NCI-H1417 treated with DMSO at 0.1 percent for 48 hours (cell line): ENCODE measurements at places on chromosomes 13 and 19.
A peak's percentile ranks its signal among the peaks of the same experiment; 100 is the strongest.

GRCh38 chr19:36916991-36917390 lies 859 bp downstream of the ZNF568 start:
- DNase-seq, result no peak

- no peak for DNase-seq
Observed at GRCh38 chr19:16094360-16095070, 17.2 kb upstream of the RAB8A start.

DNA sequence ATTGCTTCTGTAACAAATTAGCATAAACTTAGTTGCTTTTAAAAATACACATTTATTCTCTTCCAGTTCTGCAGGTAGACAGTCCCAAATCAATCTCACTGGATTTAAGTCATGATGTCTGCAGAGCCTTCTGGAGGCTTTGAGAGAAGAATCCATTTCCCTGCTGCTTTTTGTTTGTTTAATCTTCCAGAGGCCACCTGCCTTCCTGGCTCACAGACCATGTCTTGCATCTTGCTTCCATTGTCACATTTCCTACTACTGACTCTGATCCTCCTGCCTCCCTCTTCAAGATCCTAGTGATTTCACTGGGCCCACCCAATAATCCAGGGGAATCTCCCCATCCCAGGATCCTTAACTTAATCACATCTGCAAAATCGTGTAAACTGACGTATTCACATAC lies 473.3 kb downstream of the ITGBL1 start:
- peak; percentile 65 for DNase-seq

- no peak for DNase-seq
Observed at GRCh38 chr13:62847520-62847919, 1431.9 kb upstream of the PCDH20 start.

DNA sequence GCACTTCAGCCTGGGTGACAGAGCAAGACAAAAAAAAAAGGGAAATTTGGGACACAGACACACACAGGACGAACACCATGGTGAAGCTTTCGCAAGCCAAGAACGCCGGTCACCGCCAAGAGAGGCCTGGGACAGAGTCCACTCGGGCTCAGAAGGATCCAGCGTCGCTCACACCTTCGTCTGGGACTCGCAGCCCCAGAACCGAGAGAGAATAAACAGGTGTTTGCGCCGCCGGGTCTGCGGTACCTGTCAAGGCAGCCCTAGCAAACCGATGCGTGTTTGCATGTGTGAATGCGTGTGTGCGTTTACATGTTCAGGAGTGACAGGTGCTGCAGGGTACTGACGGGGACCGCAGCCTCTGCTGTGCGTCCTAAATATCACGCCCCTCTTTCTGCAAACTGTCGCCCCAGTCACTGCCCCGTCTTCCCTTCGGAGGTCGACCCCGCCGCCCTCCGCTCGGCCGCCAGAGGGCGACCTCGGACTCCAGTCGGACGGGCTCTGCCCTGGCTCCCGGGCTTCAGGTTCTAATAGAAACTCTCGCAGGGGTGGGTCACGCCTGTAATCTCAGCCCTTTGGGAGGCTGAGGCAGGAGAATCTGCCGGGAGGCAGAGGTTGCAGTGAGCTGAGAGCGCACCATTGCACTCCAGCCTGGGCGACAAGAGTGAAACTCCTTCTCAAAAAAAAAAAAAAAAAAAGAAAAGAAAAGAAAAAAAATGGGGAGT lies 11.8 kb upstream of the CSNK1G2 start:
- DNase-seq, result no peak

DNA sequence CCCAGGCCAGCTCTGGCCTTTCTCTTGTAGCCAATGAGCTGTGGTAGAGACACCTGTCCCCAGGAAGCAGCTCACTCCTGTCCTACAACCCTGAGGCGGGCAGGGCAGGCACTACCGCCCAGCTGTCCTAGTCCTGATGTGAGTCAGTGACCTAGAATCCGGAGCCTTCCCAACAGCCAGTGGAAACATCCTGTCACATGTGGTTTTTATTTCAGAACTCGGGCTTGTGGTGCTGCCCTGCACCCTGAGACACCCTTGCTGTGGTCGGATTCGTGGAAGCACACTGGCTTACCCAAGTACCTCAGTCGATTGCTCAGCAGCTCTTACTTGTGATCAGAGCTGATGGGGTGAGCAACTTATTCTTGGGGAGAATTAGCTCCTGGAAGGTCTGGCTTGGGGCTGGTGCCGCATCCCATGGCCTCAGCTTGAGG lies 83.6 kb upstream of the ARHGEF7 start:
- no peak for DNase-seq

DNA sequence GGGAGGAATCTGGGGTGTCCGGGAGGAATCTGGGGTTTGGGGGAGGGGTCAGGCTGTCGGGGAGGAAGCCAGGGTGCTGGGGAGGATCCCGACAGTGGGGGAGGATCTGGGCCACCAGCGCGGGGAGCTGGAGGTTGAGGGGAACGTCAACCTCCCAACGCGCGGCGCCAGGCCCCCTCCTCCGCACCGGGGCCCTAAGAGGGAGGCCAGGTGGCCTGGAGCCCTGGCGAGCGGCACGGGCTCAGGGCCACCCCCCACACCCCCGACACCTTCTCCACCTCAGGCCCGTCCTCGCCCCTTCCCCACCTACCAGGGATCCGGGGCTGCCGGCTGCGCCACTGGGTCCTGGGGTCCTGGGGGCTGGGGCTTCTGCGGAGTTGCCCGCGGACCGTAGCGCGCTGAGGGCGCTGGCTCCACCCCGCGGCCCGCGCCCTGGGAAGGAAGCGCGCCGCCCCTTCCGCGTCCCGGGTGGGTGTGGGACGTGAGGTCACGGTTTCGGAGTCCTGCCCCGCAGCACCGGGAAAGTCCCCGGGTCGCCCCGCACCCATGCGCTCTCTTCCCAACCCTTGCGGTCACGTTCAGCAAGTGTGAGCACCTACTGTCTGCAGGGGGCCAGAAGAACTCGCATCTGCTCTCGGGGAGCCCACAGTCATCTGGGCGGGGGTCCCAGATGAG lies at the start of gene TICAM1:
Gene TICAM1 (minus strand): TSS at position 409 of the 675 bp plus-strand sequence. CDS start 13,335 bp downstream, outside the sequence.
- no peak for DNase-seq

DNA sequence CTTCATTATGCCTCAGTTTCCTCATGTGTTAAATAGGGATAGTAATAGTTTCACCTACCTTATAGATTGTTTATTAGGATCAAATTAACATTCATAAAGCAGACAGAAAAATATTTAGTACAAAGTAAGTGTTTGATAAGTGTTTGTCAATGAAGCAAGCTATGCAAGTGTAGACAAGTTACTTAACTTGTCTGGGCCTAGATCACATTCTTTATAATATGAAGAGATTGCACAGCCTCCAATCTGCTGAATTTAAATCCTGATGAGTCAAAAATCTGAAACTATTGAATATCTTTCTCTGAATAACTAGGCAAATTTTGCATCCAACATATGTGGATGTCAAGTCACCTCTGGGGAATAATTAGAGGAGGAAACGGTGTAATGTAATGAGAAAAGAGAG lies 170.5 kb downstream of the MZT1 start:
- DNase-seq, result no peak

GRCh38 chr19:35357867-35358573 lies at the start of gene FFAR3:
Gene FFAR3 (plus strand): TSS chr19:35358460. CDS start chr19:35358891, 431 bp downstream.
- no peak for DNase-seq

DNA sequence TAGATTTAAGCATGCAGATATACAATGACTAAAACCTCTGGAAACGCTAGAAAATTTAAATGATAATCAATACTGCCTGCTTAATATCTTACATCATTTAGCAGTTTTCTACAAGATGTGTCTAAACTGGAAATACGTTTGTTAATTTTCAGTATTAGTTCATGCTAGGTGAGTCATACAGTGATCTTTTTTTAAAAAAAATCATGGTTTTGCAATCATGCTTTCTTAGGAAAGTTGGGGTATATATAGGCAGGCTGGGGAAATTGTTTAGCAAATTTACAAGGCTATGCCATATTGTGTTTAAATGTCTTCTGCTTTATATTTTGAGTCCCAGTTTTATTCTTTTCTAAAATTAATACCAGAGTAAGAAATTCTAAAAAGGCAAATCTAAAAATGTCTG lies 245.4 kb upstream of the SPRY2 start:
- no peak for DNase-seq

DNA sequence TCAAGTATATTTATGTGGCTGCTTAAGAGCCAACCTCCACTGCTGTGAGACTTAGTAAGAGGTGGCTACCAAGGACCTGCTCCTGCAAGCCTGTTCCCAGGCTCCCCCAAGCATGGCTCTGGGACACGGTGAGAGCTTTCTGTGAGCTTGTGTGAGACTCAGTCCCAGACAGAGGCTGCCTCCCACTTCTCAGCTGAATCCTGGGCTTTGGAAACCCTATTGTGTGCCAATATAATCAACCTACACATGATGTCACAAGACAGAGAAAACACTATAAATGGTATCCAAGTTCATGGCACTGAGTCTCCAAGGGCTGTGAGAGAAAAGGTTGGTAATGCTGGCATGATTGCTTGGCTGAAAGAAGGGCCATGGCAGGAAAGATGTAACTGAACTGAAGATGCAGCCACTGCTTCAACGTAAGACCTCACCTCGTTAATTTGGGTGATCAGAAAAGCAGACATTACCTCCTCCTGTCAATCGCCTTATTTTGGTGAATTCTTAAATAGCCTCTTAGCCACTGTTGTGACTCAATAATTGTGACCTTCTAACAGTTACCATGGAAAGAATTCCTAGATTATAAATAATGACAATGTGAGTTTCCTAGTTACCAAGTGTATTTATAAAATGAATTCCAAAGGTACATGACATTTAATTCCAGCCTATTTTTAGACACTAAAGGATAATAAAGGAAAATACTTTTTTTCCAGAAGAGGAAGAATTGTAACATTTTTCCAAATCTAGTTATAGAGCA lies 332.0 kb downstream of the IRS2 start:
- DNase-seq, result no peak

- no peak for DNase-seq
Observed at GRCh38 chr13:30845297-30846214, 60.5 kb upstream of the MEDAG start.

- no peak for DNase-seq
Observed at GRCh38 chr19:27905074-27905473, 1307.9 kb downstream of the UQCRFS1 start.

DNA sequence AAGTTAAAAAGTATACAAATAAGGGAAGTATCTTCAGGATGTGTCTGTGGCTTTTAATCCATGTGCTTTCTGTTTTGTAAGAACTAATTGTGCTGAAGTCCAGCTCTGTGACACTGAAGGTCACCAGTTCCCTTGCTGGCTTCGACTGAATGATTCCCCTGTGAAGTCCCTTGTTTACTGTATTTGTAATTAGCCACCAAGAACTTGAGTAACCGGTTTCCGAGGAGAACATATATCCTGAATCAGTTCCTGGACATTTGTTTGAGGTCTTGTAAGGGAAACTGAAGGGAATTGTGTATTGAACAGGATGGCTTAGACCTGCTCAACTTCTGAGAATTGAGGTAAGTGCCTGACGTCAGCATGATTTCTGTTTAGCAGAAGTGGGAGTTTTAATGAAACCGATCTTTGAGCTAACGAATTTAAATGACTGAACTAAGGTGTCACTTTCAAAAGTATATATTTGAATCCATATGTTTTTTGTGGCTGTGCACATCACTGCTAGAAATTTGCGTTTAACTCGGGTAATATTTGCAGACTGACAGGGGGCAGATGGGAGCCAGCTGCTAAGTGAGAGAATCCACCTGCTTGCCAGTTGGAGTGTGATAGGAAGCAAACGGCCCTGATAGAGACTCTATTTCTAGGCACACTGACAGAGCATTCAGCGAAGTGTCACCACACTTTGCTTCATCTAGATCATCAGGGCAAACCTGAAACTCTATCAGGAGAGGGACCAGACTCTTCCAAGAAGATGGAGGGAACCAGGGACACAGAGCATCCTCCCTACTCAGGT lies 530.0 kb downstream of the RFC3 start:
- peak; percentile 34 for DNase-seq

- no peak for DNase-seq
Observed at GRCh38 chr13:40069173-40070044, 413.9 kb downstream of the COG6 start.

GRCh38 chr13:39129213-39129612 lies 91.0 kb downstream of the NHLRC3 start:
- DNase-seq, result no peak

- DNase-seq, result no peak
Observed at GRCh38 chr13:33290421-33290965, 4.9 kb upstream of the STARD13 start.

- DNase-seq, result no peak
Observed at GRCh38 chr13:97127842-97128241, 94.3 kb upstream of the MBNL2 start.

- DNase-seq, result no peak
Observed at GRCh38 chr13:26785838-26786630, 25.4 kb upstream of the GPR12 start.
